ENCODE measurements at places on chromosomes 16 and 17.

- no peak for DNase-seq
Observed at GRCh38 chr16:67245186-67245585, 2.1 kb downstream of the FHOD1 start.

GRCh38 chr17:47728214-47728877 is 4.7 kb upstream of the TBX21 start:
- DNase-seq, result no peak

- no peak for DNase-seq
Observed at GRCh38 chr17:59149051-59149450, 5.9 kb downstream of the SKA2 start.

DNA sequence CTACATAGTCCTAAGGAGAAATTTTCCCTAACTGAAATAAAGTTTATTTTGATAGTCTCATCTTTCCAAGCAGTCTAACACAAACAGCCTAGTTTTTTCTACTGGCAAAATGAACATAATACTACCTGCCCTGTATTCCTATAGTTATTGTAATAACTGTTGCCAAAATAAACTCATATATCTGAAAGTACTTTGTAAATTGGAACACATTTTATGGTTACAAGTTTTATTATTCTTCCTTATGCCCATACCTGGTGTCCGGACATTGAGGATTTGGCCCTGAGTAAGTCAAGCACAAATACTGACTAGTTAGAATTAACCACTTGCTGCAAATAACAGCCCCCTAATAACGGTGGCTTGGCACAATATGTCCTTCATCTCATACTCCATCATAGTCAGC is 120.4 kb upstream of the TOM1L1 start:
- DNase-seq, result no peak

DNA sequence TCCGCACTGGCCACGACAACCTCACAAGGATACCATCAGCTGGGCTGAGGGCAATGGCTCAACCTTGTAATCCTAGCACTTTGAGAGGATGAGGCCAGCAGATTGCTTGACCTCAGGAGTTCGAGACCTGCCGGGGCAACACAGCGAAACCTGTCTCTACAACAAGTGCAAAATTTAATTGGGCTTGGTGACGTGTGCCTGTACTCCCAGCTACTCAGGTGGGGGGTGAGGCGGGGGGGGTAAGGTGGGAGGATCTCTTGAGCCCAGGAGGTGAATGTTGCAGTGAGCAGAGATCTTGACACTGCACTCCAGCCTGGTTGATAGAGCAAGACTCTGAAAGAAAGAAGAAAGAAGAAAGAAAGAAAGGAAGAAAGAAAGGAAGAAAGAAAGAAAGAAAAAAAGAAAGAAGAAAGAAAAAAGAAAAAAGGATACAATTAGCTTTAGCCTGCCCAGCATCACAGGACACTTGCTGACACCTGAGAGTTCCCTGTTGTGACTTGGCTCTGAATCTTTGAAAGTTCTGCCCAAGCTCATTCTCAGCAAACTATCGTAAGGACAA is 5.2 kb upstream of the MT1E start:
- no peak for DNase-seq

- DNase-seq, result no peak
Observed at GRCh38 chr17:45288825-45289224, 26.9 kb upstream of the SPATA32 start.

- DNase-seq, result no peak
Observed at GRCh38 chr16:14129502-14129901, 58.4 kb downstream of the MRTFB start.

DNA sequence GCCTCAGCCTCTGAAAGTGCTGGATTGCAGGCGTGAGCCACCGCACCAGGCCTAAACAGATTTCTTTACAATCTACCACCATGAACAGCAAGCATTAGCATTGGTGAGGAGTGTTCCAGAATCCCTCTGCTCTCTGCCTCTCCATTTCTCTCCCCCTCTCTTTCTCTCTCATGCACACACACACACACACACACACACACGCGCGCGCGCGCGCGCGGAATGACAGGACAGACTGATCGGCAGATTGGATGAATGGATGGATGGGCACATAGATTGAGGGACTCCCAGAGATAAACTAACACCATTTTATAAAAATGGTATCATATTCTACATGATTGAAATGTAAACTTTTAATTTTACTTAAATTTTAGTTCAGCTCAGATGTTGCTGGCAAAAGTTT is 3.3 kb downstream of the CARD14 start:
- no peak for DNase-seq

DNA sequence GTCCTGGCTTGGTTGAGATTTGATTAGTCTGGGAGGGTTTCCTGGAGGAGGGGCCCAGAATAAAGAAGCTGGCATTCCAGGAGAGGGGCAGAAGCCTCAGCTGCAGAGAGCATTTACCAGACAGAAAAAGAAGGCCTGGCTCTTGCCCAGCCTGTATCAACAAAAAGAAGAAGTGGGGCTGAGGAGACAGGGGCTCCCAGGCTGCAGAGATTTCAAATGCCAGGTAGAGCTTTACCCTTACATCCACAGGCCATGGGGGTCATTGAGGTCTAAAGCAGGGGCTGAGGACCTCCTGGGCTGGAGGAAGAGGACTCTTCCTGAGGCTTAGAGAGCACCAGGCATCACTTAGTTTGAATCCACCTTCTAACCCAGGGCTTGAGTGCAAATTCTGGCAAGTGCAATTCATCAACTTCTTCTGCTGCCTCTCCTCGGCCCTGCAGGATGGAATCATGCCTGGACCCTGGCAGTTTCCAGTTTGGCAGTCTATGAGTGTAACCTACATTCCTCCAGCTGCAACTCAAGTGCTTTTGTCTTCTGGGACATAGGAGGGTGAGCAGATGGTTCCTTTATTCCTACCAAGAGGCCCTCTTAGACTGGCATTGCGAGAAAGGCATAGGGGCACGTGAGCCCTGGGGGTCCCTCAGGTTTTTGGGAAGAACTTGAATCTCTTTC is 15.3 kb downstream of the CA7 start:
- DNase-seq, result no peak

GRCh38 chr16:72073560-72074230 is 10.7 kb downstream of the HPR start:
- DNase-seq, result no peak

DNA sequence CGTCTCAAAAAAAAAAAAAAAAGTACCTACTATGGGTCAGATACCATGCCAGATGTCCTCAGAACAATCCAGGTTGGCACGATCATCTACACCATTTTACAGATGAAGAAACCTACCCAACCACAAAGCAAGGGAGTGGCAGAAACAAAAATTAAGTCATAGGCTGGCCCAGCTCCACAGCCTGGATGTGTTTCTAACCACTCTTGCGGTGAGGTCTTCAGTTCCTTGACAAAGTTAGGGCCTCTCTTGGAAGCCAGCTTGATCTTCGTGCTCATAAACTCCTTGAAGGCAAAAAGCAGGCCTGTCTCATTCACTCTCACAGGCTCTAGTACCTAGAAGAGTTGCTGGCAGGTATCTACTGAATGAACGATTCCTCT is 6.2 kb downstream of the GGA2 start:
- no peak for DNase-seq
